AG10803 (cell line): ENCODE measurements at places on chromosomes 6 and 20.

DNA sequence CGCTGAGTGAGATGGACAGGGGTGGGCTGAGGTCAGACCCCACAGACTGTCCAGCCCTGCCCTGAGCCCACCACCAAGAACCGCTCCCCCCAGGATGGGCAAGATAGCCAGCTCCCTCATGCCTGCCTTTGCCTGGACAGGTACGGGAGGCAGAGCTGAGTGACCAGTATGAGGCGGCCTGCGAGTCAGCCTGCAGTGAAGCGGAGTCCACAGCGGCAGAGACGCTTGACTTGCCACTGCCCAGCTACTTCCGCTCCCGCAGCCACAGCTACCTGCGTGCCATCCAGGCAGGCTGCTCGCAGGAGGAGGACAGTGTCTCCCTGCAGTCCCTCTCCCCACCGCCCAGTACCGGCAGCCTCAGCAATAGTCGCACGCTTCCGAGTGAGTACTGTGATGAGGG lies 94.8 kb upstream of the MYL9 start:
- no peak for DNase-seq

GRCh38 chr20:59661621-59662020 lies 57.3 kb downstream of the PHACTR3 start:
- DNase-seq: no peak

- no peak for DNase-seq
Measured at GRCh38 chr6:113719064-113719463, 138.1 kb upstream of the MARCKS start.

DNA sequence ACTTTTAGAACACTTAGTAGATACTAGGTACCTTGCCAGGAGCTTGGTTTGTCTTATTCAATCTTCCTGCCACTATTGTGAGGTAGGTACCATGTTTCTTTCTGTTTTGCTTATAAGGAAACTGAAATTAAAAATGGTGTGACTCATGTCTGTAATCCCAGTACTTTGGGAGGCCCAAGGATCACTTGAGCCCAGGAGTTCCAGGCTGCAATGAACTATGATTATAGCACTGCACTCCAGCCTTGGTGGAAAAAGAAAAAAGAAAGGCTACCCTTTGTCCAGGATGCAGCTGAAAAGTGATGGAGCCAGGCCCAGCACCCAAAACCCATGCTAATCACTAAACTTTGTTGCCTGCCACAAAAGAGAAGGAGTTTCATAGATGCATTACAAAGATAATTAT lies 34.1 kb upstream of the LAMA4 start:
- DNase-seq: no peak

GRCh38 chr6:167437888-167438484 lies 113.1 kb downstream of the TTLL2 start:
- no peak for DNase-seq

GRCh38 chr20:48404598-48404997 lies 423.2 kb downstream of the PREX1 start:
- no peak for DNase-seq

GRCh38 chr6:98574984-98575383 lies 259.4 kb upstream of the POU3F2 start:
- no peak for DNase-seq

GRCh38 chr20:48419173-48419572 lies 408.6 kb downstream of the PREX1 start:
- no peak for DNase-seq

DNA sequence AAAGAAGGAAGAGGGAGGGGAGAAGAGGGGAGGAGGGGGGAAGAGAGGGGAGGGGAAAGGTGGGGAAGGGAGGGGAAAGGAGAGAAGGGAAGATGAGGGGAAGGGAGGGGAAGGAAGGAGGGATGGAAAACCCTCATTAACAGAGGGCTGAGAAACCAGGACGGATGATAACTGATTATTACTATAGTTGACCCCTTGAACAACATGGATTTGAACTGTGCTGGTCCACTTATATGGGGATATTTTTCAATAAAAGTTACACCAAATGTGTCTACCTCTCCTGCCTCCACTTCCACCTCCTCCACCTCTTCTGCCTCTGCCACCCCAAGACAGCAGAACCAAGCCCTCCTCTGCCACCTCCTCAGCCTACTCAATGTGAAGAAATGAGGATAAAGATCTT lies 184.1 kb upstream of the ARID1B start:
- no peak for DNase-seq

GRCh38 chr20:39568109-39568508 lies 606.0 kb downstream of the DHX35 start:
- DNase-seq: no peak

DNA sequence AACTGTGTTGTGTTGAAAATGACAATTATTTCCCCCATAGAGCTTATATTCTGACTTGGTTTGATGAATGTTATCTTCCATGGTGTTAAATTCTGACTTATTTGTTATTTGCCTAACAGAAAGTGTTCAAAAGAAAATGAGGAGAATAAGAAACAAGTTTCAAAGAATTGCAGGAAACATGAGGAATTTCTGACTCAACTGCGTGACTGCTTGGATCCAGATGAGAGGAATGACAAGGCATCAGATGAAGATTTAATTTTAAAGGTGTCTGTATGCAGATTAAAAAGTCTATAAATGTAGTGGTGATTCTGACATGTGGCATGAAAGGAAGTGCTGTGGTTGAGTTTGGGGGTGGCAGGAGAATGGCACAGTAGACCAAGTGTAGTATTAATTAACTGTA lies 50.6 kb downstream of the CCDC170 start:
- DNase-seq: no peak

DNA sequence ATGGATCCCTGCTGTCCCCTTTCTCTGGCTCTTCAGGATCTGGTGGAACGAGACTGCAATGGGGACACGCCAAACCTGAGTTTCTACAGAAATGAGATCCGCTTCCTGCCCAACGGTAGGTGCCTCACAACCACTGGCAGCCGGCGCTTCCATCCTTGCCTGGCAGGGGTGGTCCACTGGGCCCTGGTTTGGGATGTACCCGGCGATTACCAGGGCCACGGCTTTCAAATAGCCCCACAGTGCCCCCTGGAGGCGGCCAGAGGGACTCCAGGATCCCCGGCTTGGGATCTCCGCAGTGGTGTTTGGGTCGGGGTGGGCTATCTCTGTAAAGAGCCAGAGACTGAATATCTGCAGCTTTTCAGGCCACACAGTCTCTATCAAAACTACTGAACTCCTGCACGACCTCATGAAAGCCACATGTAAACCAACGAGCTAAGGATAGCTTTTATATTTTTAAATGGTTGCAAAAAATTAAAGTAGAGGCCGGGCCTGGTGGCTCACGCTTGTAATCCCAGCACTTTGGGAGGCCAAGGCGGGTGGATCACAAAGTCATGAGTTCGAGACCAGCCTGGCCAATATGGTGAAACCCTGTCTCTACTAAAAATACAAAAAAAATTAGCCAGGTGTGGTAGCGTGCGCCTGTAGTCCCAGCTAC lies 3.7 kb downstream of the OGFR start:
- DNase-seq: peak; percentile 46

DNA sequence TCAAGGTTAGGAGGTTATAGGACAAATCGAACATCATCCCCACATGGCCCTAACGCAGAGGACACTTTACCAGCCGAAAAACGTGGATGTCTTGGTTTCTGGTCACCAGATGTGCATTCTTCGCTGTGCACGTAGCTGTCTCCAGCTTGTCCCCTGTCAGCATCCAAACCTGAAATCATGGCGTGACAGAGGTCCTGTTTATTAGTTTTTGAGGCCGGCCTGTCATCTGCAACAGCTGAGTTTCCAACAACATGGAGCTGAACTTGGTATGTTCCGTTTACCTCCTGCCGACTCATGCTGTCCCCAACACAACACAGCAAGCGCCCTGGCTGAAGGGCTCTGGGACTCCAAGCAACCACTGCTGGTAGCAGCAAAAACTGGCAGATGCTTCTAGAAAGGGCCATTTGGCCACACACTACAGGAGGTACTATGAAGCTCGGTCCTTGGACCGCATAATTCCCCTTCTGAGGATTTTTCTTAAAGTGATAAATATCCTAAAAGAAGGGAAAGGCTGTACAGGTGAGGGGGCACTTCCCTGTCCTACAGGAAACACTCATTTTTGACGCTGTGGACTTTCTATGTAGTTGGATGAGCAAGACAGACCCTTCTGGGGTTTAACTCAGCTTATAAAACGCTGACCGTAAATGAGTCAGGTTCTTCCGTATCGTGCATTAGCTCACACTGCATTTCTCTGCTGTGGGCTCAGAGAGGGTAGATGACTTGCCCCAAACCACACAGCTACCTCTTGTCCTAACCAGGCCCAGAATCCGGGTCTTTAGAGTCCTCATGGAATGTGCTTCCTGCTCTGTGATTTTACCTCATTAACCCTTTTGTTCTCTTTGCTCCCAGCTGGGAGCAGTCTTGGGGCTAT lies 79.7 kb upstream of the NFATC2 start:
- DNase-seq: peak; percentile 45

- DNase-seq: no peak
Measured at GRCh38 chr6:125865015-125865414, 74.3 kb downstream of the NCOA7 start.

DNA sequence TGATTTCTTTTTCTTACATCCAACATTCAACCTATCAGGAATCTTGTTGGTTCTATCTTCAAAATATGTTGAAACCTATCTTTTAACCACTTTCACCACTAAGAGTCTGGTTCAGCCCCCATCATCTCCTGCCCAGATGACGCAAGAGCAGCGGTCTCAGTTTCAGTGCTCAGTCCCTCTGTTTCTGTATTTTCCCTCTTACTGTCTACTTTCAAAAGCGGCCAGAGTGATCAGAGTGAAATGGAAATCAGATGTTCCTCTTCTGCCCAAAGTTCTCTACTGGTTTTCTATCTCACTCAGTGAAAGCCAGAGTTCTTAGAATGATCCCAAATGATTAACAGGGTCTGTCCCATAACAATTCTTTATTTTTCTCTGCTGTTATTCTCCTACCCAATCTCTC lies 147.9 kb upstream of the PDE7B start:
- peak; percentile 33 for DNase-seq

GRCh38 chr20:2809690-2810089 lies 5.1 kb upstream of the C20orf141 start:
- no peak for DNase-seq
